ENCODE measurements at places on chromosomes 4 and X.

DNA sequence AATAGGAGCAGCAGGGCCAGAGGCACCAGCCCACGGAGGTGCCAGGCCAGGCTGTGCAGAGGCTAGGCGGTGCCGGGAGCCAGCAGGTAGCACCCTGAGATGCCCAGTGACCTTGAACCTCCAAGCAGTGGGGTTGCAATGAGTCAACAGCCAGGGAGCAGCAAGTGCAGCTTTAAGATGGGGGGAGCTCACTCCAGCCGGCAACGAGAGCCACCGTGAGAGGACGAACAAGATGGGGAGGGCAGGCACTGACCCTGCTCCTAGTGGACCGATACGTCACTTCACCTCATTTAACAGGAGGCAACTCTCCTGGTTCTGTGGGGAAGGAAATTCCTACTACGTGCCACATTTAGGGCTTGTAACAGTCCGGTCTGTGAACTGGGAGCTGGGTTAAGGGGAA lies 4.8 kb downstream of the LETM1 start:
- DNase-seq: no peak

- no peak for DNase-seq
These were observed 7.9 kb downstream of the MAGEB18 start for GRCh38 chrX:26146024-26146423.

DNA sequence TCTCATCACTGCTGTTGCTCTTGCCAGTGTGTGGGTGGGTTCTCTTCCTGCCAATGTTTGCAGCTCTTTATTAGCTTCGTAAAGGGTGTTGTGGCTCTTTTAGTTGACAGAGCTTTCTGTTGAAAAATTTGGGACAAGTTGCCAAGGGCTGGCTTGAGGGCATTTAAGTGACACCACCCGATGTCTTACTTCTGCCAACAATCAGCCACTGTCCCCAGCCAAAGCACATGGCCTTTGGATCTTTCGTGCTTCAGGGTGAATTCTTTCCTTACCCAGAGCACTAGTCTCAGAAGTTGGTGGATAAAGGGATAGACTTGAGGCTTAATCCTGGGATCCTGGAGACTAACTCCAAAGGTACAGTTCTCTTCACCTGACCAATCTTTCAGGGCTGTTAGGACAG lies 113.6 kb downstream of the SOX3 start:
- DNase-seq: no peak

DNA sequence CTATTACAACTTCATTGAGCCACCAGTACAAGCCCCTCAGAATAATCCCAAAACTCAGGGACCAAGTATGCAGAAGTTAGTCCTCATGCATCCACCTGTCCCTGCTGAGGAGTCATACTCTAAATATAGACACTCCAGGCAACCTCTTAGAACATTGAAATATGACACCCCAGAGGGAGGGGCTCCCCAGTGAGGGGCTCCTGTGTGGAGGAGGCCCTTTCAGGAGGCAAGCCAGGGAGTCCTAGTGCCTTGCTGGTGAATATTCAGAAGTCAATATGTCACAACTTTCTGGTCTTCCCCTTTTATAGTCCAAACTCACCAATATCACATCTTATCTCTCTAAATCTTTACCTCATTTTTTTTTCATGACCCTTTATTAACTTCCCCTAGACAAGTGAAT lies 1.6 kb upstream of the ARMCX6 start:
- DNase-seq: peak; percentile 50

- DNase-seq: no peak
These were observed 8.3 kb upstream of the MAP7D3 start for GRCh38 chrX:136259543-136259942.

DNA sequence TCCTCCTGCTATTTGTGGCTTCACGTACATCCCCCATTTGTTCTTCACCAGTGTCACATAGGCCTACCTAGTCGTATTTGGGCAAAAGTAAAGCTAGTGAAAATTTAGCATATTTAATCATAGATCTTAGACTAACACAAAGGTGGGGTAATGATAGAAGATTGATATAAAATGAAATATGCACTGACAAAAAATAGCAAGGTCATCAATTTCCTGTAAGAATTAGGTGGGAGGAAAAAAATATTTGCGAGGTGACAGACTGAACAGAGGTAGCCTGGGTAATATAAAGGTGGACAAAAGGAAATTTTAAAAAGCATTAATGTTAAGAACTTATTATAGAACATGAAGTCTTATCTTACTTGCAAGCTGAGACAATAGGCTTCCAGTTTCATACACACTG lies 239.9 kb downstream of the PCDH10 start:
- DNase-seq: no peak

- DNase-seq: no peak
These were observed 175.3 kb downstream of the MAML3 start for GRCh38 chr4:139978692-139979091.

- no peak for DNase-seq
These were observed 115.2 kb downstream of the MBNL3 start for GRCh38 chrX:132373610-132374009.
